Colonic mucosa (tissue), 4 donors: ENCODE measurements at places on chromosomes 2 and 18.

- DNase-seq, result no peak
Observed at GRCh38 chr2:241598487-241598886, 38.5 kb downstream of the THAP4 start.

GRCh38 chr2:168593713-168594112 lies 137.6 kb downstream of the CERS6 start:
- DNase-seq, result no peak

DNA sequence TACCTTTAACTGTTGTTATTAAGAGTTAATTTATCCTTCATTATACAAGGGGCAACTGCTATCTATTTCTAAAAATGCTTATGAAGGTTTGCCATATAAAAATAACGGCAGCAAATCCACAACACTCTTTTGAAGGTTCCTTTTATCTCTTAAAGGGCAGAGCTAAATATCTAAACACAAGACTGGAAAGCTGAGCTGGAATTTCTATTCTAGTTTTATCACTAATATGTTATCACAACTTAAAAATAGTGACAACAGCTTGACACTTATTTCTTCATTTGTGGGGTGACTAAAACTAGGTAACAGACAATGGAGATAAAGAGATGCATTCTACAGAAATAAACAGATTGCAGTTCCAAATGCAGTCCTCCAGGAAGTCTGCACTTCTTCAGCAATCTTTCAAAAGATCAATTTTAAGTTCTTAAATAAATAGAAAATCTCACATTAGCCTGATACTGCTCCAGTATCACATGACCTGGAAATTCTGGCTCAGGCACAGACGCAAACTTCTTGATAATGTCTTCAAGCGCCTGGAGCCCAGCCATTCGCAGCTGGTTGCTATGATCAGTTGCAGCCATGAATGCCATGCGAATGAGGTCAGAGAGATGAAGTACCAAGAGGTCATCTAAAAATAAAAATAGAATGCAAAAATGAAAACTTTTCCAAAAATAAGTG lies 54.0 kb upstream of the STRN start:
- DNase-seq, result no peak

GRCh38 chr2:85619617-85620016 lies 3.6 kb downstream of the USP39 start:
- no peak for DNase-seq

DNA sequence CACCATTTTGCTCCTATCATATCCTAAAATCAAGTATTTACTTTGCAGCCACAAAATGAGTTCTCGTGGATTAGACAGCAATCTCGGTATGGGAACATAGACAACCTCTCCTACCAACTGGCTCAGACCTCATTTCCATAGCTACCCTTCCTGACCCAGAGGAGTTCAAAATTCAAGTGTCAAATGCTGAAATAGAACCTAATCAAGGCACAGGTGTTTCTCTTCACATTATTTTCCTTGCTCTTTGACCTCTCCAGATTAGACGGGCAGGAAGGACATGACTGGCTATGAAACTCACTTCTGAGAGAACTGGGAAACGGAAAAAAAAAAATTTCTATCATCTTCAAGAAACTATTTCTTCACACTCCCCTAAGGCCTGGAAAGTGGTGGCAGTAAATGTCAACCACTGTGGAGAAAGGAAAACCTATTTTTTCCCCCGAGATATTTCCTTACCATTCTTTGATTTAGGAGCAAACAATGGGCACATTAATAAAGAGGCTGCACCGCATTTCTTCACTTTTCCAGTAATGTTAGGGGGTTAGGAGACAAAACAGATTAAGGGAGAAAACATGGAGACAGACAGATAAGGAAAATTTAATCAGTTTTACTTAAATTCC lies 63.6 kb upstream of the DTNB start:
- no peak for DNase-seq

- DNase-seq, result no peak
Observed at GRCh38 chr2:226137201-226137811, 662.3 kb downstream of the IRS1 start.

GRCh38 chr18:31983976-31984375 lies 34.6 kb upstream of the RNF125 start:
- DNase-seq, result no peak

GRCh38 chr2:197208024-197208423 lies 102.6 kb downstream of the ANKRD44 start:
- no peak for DNase-seq

GRCh38 chr2:187165936-187166610 lies 282.0 kb downstream of the CALCRL start:
- DNase-seq, result no peak

- no peak for DNase-seq
Observed at GRCh38 chr2:41378420-41378819, 669.4 kb upstream of the PKDCC start.

DNA sequence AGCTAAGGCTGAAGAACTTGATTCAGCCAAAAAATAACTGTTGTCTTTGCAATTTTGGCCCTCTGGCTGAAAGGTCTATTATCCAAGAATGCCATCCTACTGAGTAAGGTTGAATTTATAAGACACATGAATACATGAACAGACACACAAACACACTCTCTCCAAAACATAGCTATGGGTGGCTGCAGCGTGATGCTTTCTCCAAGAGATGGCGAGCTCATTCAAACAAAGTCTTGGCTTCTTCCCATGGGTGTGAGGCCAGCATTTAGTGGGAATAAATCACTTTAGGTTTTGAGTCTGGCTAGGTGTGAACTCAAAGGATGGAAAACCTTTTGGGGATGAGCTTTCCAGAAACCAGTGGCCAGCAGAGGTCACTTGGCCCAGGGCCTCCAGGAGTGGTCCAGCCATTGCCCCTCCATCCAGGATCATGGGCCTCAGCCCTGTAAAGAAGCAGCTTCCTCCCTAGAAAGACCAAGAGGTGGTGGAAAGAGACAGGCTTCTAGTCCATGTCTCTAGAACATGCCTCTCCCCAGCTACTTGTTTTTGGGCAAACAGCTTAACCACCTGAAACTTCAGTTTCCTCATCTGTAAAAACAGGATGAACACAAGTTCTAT lies 11.0 kb upstream of the OSR1 start:
- DNase-seq, result no peak

DNA sequence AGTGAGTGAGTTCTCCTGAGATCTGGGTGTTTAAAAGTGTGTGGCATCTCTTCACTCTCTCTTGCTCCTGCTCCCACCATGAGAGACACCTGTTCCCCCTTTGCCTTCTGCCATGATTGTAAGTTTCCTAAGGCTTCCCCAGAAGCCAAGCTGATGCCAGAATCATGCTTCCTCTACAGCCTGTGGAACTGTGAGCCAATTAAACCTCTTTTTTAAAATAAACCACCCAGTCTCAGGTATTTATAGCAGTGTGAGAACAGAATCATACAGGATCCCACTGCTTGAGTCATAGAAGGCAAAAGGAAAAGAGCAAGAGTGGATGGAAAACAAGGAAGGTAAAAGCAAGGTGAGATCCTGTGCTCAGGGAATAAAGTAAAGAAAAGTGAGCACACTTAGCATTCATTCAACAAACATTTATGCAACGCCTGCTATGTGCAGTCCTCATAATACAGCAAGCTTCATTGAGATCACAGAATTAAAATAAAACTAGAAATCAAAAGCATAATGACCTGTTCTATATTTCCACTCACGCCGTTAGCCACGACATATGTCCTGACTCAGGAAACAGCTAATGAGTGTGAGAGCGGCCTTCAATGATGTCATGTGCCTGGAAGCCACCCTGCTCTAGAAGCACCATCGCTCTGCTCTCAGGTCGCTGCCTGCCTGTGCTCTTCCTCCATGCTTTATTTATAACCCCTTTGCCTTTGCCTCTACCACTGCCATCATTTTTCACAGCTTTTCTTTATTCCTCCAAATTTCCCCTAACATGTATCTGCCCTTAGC lies 11.3 kb upstream of the COPS8 start:
- no peak for DNase-seq

DNA sequence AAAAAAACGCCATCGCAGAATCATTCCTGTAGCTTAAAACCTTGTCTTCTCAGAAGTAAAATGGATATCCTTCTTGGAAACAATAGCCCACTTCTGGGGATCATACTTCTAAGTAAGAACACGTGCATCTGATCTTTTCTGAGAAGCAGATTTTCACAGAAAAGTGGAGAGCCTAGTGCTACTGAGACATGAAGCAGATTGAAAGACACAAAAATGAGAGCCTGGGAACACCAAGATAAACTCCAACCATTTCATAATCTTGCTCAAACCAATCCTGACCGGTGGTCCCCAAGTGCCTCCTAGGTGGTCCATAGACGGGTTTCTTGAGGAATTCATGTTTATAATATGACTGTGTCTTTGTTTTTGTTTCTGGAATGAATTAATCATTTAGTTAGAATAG lies 191.2 kb downstream of the IRS1 start:
- DNase-seq, result no peak

DNA sequence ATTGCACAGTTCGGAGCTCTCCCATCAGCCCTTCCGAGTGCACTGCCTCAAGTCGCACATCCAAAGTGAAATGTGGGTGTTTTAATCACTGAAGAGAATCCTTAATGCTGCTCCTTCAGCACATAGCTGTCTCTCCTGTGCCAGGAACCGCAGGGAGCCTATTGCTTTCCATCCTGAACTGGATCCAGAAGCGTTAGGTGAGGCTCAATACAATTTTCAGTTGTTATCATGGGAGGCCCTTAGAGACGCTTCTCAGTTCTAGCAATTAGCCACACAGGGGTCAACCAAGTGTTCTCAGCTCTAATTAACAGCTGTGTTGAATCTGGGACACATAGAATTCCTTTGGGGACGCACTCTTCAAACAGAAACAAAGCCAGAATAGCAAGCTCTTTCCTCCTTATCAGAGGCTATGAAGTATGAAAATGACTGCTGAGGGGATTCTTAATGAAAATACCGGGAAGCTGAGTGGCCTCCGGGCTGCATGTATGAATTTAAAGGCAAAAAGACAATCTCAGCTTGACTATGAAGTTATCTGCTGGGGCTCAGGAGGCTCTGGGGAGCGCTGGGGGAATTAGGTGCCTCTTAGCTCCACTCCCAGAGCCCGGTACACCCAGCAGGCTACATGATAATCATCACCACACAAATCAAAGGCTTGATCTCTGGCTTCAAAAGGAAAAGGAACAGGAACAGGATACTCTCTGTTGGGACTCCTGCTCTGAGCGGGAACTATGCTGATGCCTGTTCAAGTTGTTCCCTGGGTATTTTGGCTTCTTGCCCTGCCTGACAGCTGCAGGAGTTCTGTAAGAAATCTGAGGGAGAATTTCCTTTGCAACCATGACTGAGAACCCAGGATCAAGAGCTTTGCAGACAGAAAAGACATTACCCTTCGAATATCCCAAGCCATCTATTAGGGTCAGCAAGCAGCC lies 55.4 kb upstream of the NCOA1 start:
- peak; percentile 59 for DNase-seq

DNA sequence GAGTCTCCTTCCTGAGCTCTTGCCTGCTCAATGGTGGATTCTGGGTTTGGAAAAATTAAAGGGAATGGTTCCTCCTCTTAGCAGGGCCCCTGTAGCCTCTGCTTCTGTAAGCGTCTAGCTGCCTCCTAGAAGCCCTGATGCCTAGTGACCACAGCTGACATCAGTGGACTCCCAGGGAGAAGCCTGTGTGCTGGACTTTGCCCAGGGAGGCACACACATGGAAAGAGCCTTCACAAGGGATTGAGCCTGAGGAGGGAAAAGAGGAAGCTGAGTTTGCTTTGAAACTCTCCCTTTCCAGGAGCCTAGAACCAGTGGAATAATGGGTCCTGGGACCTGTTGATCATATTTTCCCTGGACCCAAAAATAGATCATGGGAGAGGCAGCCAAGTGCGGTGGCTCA lies 1.4 kb upstream of the CFAP65 start:
- DNase-seq, result no peak

DNA sequence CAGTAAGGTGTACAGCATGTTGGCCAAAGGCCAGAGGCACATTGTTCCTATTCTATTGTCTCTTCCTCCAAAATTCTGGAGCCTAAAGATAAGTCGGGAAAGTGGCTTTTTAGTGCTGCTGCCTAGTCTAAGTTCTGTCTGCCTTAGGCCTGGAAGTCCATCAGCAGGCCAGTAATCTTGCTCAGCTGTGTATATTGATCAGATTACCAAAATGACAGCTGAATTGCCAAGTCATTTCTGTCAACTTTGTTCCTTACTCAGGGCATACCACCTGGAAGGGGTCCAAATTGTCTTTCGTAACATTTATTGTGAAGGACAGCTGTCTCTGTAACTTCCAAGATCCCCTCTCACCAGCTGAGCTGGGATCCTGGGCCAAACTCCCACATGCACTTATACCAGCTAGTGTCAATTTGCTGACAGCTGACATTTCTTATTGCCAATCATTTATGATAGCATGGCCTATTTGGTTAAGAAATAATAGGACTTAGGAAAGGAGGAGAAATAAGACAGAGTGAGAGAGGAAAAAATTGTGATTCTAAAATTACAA lies 116.8 kb upstream of the FSHR start:
- no peak for DNase-seq

DNA sequence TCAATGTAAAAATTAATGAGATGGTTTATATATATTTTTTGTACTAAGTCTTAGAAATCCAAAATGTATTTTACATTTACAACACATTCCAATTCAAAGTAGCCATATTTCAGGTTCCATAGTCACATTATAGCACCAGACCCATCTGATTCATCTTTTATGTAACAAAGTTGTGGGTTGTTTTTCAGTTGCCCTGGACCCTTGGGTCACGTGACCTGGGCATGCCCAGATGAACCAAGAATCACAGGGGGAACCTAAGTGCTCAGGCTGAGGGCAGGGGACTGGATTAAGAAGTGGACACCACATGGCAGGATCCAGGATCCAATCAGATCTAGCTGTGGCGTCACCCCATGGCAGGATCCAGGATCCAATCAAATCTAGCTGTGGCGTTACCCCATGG lies 44.9 kb upstream of the NDUFV2 start:
- DNase-seq, result no peak

DNA sequence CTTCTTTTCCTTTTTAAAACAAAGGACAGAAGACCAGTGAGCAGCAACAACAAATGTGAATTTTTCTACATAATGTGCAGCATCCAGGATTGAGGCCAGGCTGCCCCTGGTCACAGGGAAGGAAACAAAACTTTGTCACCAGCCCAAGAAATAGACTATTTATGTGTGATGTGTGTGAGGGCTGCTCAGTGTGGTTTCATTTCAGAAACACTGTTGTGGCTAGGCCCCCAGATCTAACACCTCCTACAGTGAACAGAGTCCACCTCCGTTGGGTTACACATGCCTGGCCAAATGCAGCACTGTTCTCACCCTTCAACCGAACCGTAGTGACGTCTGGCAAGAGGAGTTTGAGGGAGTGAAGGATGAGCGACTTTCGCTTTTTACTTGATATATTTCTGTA lies 146.3 kb upstream of the RIOK3 start:
- no peak for DNase-seq

- DNase-seq, result no peak
Observed at GRCh38 chr2:241494311-241494908, 14.0 kb downstream of the STK25 start.

GRCh38 chr2:206442474-206442832 lies 879 bp upstream of the ADAM23 start:
- no peak for DNase-seq

DNA sequence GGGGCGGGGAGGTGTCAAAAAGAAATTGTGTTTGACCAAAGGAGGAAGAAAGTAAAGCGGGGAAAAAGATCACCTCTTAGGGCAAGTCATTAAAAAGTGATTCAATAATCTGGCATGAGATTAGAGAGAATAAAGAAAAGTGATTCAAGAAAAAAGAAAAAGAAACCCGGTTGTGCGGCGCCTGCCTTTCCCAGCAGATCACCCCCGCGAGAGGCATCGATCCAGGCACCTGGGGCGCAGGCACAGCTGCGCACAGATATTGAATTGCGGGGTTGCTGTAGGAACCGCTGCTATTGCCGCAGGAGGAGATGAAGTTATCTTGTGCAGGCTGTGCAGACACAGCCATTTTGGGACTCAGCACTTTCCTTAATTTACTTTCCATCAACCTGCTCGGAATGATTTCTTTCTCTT lies 71.2 kb downstream of the PLB1 start:
- DNase-seq, result no peak
